ENCODE measurements at places on chromosomes 2 and 18. TPM values are rescaled to one million over a fixed set of nuclear protein-coding genes. Genes with fewer than 3 reads are reported as not detected.

DNA sequence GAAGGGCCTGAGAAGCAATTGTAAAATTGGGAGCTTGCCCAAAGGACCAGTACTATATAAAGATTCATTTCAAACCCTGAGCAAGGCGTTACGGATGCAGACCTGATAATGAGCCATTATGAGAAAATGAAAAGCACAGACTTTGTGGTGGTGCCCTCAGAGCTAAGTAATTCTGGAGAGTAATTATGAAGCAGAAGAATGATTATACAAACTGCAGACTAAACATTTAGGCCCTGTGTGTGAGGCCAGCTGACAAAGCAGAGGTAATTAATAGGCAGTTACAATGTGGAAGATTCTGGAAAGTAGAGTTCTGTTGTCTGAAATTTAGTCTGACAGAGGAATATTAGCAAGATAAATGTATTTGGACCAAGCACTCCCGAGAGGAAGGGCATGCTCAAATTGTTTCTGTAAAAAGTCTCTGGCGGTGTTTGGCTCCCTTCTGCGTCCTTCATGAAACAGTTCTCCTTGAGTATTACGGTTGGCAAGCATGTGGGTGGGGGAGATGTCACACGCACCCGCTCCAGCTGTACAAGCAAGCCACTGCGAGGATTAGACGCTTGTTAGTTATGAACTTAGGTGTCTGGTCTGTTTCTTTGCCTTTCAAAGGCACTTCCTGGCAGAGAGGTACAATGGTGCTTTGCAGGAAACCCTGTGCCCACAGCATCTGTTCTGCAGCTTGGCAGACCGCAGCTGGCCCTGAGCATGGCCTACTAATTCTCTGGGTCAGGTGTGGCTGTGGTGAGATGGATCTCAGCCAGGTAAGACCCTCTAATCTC, 45.5 kb downstream of the CDC42EP3 start:
- H3K4me1 ChIP-seq, result peaks cover 6% of the 10 kb centered on the region
- no peak overlapping the region for H3K4me3 ChIP-seq
- H3K27me3 ChIP-seq, result no peaks in the 10 kb centered on the region
- H3K36me3 ChIP-seq, result no peaks in the 10 kb centered on the region
- no peak overlapping the region for H3K27ac ChIP-seq

GRCh38 chr2:189613650-189614420, 33.2 kb upstream of the SLC40A1 start:
- H3K36me3 ChIP-seq, result no peaks in the 10 kb centered on the region
- H3K4me3 ChIP-seq, result no peak overlapping the region

- DNase-seq, result peak; percentile 44
- peak overlapping the region; percentile 25 for H3K27ac ChIP-seq
- no peaks in the 10 kb centered on the region for H3K36me3 ChIP-seq
- peaks cover 8% of the 10 kb centered on the region for H3K4me1 ChIP-seq
- no peaks in the 10 kb centered on the region for H3K27me3 ChIP-seq
These were observed 56.8 kb upstream of the KIDINS220 start for GRCh38 chr2:8893978-8894820.

SERPINB11 gene
- total RNA-seq, result not detected

GRCh38 chr2:191936882-191937405, 90.1 kb upstream of the CAVIN2 start:
- H3K27ac ChIP-seq, result no peak overlapping the region
- H3K27me3 ChIP-seq, result no peaks in the 10 kb centered on the region
- peaks cover 7% of the 10 kb centered on the region for H3K4me1 ChIP-seq
- H3K4me3 ChIP-seq, result no peak overlapping the region
- H3K36me3 ChIP-seq, result no peaks in the 10 kb centered on the region

SH3BP4 gene
- total RNA-seq, result 35.9 TPM

DNA sequence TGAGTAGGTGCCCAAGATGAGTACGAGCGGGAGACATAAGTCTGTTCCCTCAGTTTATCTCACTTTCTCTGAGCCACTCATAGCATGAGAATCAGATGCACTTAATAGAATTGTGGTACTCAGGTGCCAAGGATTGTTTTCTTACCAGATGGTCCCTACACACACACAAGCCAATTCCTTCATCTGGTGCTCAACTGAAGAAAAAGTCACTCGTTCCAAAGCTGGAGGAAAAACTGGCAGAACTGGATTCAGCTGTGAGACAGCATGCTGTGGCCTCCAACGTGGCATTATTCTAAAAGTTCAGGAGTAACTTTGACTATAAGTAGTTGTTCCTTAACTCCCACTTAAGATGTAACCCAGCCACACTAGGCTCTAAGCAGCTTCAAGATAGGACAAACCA, 33.4 kb upstream of the ABCA12 start:
- H3K36me3 ChIP-seq, result no peaks in the 10 kb centered on the region
- H3K27ac ChIP-seq, result no peak overlapping the region
- no peak for DNase-seq
- H3K4me1 ChIP-seq, result no peaks in the 10 kb centered on the region
- no peak overlapping the region for H3K4me3 ChIP-seq
- H3K27me3 ChIP-seq, result no peaks in the 10 kb centered on the region

EMILIN1 gene
- 80.8 TPM for total RNA-seq

- H3K4me1 ChIP-seq, result peaks cover 26% of the 10 kb centered on the region
- DNase-seq, result no peak
- H3K36me3 ChIP-seq, result no peaks in the 10 kb centered on the region
These were observed 829 bp upstream of the KIAA2012 start for GRCh38 chr2:202072226-202072625.

KCNF1 gene
- 0.67 TPM for total RNA-seq

DNA sequence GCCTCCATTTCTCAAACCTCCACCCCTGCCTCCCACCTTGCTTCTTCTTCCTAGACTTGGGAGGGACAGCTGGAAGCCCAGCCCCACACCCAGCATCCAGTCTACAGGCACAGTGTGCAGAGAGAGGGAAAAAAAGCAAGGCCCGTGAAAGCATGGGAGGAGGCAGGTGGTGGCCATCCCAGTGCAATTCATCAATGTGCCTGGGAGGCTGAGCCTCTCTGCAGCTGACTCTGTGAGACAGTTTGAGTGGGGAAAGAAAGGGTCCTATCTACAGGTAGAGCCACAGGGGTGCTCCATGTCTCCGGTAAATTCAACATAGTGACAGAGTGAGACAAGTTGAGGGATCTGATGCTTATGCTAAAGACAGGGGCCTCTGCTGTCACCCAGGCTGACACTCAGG, 340.6 kb downstream of the DYSF start:
- H3K27me3 ChIP-seq, result no peaks in the 10 kb centered on the region
- no peak overlapping the region for H3K4me3 ChIP-seq
- no peaks in the 10 kb centered on the region for H3K36me3 ChIP-seq
- no peak overlapping the region for H3K27ac ChIP-seq
- no peak for DNase-seq

GRCh38 chr2:67015681-67016080, 381.5 kb upstream of the ETAA1 start:
- H3K4me3 ChIP-seq, result no peak overlapping the region
- H3K4me1 ChIP-seq, result no peaks in the 10 kb centered on the region
- H3K27ac ChIP-seq, result no peak overlapping the region

DUSP2 gene
- total RNA-seq, result 7.2 TPM

- H3K36me3 ChIP-seq, result no peaks in the 10 kb centered on the region
- no peaks in the 10 kb centered on the region for H3K4me1 ChIP-seq
- no peak overlapping the region for H3K4me3 ChIP-seq
- no peak for DNase-seq
- H3K27me3 ChIP-seq, result no peaks in the 10 kb centered on the region
- no peak overlapping the region for H3K27ac ChIP-seq
These were observed 33.6 kb downstream of the B3GNT7 start for GRCh38 chr2:231429152-231429551.

KATNAL2 gene
- total RNA-seq, result 4.4 TPM

DNA sequence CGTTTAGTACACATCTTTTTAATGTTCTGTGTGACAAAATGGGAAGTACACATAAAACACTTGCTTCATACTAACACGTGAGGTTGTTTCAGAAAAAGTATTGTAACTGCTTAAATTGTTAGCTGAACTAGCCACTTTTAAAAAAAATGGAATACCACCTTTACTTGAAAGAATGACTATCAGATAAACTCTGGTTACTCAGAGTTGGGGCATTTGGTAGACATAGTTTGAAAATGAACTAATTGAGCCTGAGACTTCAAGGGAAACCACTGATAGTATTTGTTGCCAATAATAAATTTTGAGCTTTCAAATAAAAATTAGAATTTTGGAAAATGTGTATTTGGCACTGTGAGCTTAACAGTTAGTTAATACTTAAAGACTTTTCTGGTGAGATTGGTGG, 103.0 kb upstream of the FBXO11 start:
- DNase-seq, result no peak
- no peak overlapping the region for H3K27ac ChIP-seq
- H3K36me3 ChIP-seq, result no peaks in the 10 kb centered on the region
- no peaks in the 10 kb centered on the region for H3K27me3 ChIP-seq

- H3K27ac ChIP-seq, result peak overlapping the region; percentile 6
- DNase-seq, result no peak
- no peak overlapping the region for H3K4me3 ChIP-seq
- H3K27me3 ChIP-seq, result no peaks in the 10 kb centered on the region
- no peaks in the 10 kb centered on the region for H3K36me3 ChIP-seq
These were observed 85.1 kb upstream of the FZD5 start for GRCh38 chr2:207854484-207855440.

DOK6 gene
- 2.0 TPM for total RNA-seq

DNA sequence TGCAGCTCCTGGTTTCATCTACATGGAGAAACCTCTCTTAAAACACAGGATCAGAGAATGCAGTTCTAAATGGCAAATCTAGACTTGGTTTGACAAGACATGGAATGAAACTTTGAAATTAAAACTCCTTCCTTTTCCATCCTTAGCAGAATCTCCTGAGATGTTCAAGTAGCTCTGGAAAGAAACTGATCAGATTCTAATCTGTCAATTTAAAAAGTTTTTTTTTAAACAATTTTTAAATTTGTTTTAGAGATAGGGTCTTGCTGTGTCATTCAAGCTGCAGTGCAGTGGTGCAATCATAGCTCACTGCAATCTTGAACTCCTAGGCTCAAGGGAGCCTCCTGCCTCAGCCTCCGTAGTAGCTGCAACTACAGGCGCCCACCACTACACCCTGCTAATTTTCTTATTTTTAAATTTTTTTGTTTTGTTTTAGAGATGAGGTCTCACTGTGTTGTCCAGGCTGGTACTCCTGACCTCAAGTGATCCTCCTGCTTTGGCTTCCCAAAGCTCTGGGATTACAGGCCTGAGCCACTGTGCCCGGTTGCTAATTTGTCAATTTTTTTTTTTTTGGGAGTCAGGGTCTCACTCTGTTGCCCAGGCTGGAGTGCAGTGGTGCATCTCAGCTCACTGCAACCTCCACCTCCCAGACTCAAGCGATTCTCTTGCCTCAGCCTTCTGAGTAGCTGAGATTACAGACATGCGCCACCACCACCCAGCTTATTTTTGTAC, 216.7 kb downstream of the TGIF1 start:
- no peak overlapping the region for H3K4me3 ChIP-seq
- no peak overlapping the region for H3K27ac ChIP-seq
- no peaks in the 10 kb centered on the region for H3K27me3 ChIP-seq

- DNase-seq, result no peak
- no peaks in the 10 kb centered on the region for H3K27me3 ChIP-seq
- no peak overlapping the region for H3K4me3 ChIP-seq
- H3K27ac ChIP-seq, result no peak overlapping the region
- H3K36me3 ChIP-seq, result no peaks in the 10 kb centered on the region
These were observed 32.0 kb downstream of the RAB31 start for GRCh38 chr18:9740071-9740470.

DNA sequence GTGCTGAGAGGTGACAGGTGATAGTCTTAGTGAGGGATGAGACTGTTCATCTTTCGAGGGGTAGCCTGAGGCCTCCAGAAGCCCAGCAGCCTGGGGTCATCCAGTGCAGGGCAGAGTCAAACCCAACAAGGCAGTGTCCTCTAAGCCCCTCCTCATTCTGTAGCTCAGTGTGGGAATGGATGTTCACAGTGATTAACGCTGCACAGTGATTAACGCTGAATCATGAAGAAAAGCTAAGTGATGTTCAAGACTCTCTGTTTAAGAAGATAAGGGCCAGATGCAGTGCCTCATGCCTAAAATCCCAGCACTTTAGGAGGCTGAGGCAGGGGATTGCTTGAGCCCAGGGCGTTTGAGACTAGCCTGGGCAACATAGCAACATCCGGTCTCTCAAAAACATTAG, 56.3 kb upstream of the LAPTM4A start:
- peaks cover 5% of the 10 kb centered on the region for H3K4me1 ChIP-seq
- H3K4me3 ChIP-seq, result no peak overlapping the region
- no peaks in the 10 kb centered on the region for H3K36me3 ChIP-seq
- no peak for DNase-seq

- no peaks in the 10 kb centered on the region for H3K27me3 ChIP-seq
- no peak overlapping the region for H3K4me3 ChIP-seq
- no peaks in the 10 kb centered on the region for H3K4me1 ChIP-seq
- no peaks in the 10 kb centered on the region for H3K36me3 ChIP-seq
- peak; percentile 11 for DNase-seq
These were observed 465.8 kb upstream of the MEIS1 start for GRCh38 chr2:65969161-65969560.

PLGLB1 gene
- total RNA-seq, result 4.4 TPM

DNA sequence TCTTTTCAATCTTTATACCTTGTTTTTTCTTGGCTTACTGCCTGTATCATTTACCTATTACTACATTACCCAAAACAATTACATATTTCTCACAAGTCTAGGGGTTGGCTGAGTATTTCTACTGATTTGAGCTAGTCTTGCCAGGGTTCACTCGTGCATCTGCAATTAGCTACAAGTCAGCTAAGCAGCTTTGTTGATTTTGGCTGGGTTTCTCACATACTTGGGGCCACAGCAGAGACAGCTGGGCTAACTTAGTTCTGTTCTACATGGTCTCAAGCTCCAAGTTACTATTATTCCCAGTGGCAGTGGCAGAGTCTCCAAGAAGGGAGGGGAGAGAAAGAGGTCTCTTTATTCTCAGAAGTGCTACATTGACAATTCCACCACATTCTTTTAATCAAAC, 54.7 kb upstream of the SP5 start:
- no peaks in the 10 kb centered on the region for H3K4me1 ChIP-seq
- no peak for DNase-seq
- H3K27ac ChIP-seq, result no peak overlapping the region
- no peaks in the 10 kb centered on the region for H3K36me3 ChIP-seq
- H3K4me3 ChIP-seq, result no peak overlapping the region

- H3K36me3 ChIP-seq, result no peaks in the 10 kb centered on the region
- H3K4me1 ChIP-seq, result no peaks in the 10 kb centered on the region
- H3K27ac ChIP-seq, result no peak overlapping the region
- DNase-seq, result no peak
- no peaks in the 10 kb centered on the region for H3K27me3 ChIP-seq
These were observed 137.3 kb downstream of the ZNF804A start for GRCh38 chr2:184735611-184736010.

TMEM200C gene
- 3.1 TPM for total RNA-seq

GRCh38 chr2:193868833-193869232, 1674.1 kb upstream of the TMEFF2 start:
- H3K27me3 ChIP-seq, result no peaks in the 10 kb centered on the region
- no peak overlapping the region for H3K27ac ChIP-seq
- no peak for DNase-seq
- H3K4me3 ChIP-seq, result no peak overlapping the region
- H3K4me1 ChIP-seq, result no peaks in the 10 kb centered on the region

BMP10 gene
- 0.27 TPM for total RNA-seq

SERPINE2 gene
- 153 TPM for total RNA-seq

GRCh38 chr2:128841803-128842202, 523.1 kb upstream of the HS6ST1 start:
- no peak overlapping the region for H3K4me3 ChIP-seq
- H3K27me3 ChIP-seq, result no peaks in the 10 kb centered on the region
- no peaks in the 10 kb centered on the region for H3K36me3 ChIP-seq
- no peak for DNase-seq
- no peak overlapping the region for H3K27ac ChIP-seq

Data from hepatocyte (in vitro differentiated cells).